ENCODE measurements at places on chromosomes 1 and 21. TPM values are rescaled to one million over a fixed set of nuclear protein-coding genes. Genes with fewer than 3 reads are reported as not detected.

Gene SLC1A7
- 0.04 TPM for total RNA-seq

Gene GUCA2A
- not detected for total RNA-seq

Gene DOP1B
- 3.4 TPM for total RNA-seq

Gene SETDB1
- total RNA-seq: 23.6 TPM

Gene ZBTB8A
- total RNA-seq: 5.0 TPM

Gene ERG
- total RNA-seq: 0.09 TPM

Gene KLHDC9
- total RNA-seq: 1.5 TPM

Gene TNNI3K
- not detected for total RNA-seq

Gene EFNA3
- 13.5 TPM for total RNA-seq

Gene FCRL4
- not detected for total RNA-seq

Gene AVPR1B
- not detected for total RNA-seq

Gene VTCN1
- 0.06 TPM for total RNA-seq

Gene CD34
- not detected for total RNA-seq

Gene KIF14
- total RNA-seq: 7.8 TPM
